ENCODE measurements at places on chromosomes 5 and 9. TPM values are rescaled to one million over a fixed set of nuclear protein-coding genes. Genes with fewer than 3 reads are reported as not detected.

FST gene
- total RNA-seq: 12.4 TPM

PCA3 gene
- total RNA-seq: 1.2 TPM

IL9 gene
- not detected for total RNA-seq

CYSTM1 gene
- 4.4 TPM for total RNA-seq

BNC2 gene
- 5.2 TPM for total RNA-seq

PRR16 gene
- 1.6 TPM for total RNA-seq

AHRR gene
- total RNA-seq: 1.5 TPM

DNA sequence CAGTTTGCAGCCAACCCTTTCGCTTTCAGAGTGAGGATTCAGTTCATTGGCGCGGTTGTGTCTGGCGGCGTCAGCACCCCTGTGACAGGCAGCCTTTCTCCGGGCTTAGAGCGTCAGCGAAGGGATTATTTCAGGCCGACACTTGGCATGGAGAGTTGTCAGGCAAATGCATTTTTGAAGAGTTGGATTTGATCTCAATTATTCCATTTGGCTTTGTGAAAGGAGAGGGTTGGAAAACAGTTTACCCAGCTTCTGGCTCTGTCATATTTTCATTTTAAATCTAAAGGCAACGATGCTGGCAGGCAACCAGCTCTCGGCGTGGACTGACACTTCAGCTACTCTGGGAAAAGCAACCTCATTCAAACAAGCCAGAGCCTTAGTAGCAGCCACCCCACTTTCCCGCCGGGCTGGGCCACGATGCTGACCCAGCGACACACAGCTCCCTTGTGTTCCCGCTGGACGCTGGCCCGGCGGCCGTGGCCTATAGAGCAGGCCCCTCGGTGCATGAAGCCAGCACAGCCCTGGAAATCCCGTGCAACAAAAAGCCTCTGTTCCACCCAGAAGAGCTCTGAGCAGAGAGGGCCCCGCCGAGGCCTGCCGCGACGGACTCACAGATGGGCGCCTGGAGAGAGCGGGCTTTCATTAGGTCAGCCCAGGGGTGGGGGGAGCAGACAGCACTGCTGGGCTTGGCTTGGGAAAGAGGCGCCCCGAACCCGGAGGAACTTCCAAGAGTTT is 28.9 kb upstream of the LPCAT1 start:
- peak; percentile 67 for DNase-seq

GRCh38 chr5:110925398-110925797 is 146.1 kb upstream of the TSLP start:
- no peak for DNase-seq

GRCh38 chr9:17488662-17489061 is 90.2 kb upstream of the SH3GL2 start:
- DNase-seq: no peak

GRCh38 chr5:171689853-171690417 is 95.7 kb upstream of the SMIM23 start:
- no peak for DNase-seq

DNA sequence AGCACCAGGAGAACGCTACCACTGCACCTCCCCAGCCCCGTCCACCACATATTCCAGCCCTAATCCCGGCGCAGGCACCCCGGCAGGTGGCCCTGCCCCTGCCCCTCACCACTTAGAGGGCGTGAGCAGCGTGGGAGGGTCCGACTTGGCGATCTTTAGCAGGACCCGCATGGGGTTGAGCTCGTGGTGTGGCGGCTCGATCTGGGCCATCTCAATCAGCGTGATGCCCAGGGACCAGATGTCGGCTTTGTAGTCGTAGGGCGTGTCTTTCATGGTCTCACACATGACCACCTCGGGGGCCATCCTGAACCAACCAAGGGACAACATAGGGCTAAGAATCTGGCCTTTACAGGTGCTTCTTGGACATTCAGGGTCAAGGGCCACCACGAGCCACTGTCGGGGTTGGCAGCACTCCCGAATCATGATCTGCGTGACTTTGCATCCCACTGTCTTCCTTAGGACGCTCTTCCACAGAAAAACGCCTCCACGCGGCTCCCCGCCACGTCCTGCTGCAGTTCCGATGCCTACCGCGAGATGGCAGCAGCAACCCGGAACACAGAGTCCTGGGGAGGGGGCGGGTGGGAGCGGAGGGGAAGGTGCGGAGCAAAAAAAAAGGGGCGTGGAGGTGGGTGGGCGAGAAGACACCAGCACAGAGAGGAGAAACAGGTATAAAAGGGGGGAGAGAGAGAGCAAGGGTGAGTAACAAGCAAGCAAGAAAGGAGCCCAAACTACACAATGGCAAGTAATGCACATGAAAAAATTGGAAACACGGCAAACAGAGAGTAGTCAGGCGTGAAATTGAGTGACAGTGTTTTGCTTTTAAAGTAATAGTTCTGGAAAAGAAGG is 81.3 kb downstream of the STK10 start:
- DNase-seq: peak; percentile 71

DNA sequence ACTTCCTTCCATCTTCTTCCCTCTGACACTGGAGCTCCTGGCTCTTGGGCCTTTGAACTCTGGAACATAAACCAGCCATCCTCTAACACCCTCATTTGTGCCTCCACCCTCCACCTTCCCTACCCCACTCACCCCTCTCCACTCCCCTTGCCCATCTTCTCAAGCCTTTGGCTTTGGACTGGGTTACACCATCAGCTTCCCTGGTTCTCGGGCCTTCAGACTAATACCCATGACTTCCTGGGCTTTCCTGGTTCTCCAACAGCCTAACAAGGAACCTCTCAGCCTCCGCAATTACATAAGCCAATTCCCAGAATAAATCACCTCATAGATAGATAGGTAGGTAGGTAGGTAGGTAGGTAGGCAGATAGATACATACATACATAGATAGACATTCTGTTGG is 67.1 kb downstream of the FREM1 start:
- no peak for DNase-seq

DNA sequence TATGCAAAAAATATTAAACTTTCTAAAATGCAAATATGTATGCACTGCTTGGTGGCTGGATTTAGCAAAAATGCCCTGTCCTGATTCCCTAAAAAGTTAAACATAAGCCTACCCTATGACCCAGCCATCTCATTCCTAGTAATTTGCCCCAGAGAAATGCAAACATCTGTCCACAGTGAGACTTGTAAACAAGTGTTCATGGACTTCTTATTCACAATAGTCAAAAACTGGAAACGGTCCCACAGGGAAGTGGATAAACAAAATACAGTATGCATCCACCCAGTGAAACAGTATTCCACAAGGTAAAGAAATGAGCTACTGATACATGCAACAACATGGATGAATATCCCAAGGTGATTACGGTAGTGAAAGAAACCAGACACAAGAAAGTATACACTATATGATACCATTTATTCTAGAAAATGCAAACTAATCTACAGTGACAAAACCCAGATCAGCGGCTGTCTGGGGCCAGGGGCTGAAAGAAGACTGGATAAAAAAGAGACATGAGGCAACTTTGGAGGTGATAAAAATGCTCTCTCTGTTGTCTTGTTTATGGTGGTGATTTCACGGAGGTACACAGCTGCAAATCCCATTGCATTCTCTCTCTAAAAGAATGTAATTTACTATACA is 277.3 kb downstream of the GLIS3 start:
- DNase-seq: no peak

- peak; percentile 45 for DNase-seq
Observed at GRCh38 chr5:13932011-13932410, 12.5 kb downstream of the DNAH5 start.

GRCh38 chr5:83026930-83027687 is 50.1 kb downstream of the TMEM167A start:
- DNase-seq: no peak

DNA sequence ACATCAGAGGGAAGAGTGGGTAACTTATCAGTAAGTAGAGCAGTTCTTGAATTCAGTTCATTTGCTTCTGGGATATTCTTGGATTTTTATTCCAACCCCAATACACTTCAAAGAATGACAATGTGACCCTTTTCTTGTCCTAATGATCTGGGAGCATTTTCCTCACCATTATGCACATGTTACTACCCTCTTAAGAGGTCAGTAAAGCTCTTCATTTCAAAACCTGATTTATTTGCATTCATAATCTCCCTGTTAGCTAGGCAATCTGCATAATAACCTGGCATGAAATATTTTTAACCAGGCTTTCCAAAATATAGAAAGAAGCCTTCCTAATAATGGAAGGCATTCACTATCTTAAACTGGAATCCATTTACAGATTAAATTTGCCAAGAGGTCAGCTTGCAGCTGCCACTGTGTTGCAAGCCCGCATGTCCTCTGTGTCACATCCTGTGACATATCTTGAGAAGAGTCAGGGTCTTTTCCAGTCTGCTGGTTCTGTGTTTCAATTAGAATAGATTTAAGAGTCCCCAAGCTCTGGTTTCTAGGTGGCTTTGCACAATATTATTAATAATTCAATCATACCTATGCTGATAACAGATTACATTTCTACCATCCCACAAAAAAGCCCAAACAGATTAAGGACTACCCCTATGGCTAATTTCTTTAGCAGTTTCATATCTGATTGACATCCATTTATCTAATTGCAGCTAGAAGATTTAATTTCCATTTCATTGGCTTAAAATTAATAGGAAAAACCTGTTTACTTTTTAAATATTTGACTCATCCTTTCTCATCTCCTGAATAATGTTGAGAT is 30.9 kb upstream of the PPP2R2B start:
- DNase-seq: no peak

GRCh38 chr5:127571314-127572131 is 54.1 kb downstream of the PRRC1 start:
- DNase-seq: no peak

DNA sequence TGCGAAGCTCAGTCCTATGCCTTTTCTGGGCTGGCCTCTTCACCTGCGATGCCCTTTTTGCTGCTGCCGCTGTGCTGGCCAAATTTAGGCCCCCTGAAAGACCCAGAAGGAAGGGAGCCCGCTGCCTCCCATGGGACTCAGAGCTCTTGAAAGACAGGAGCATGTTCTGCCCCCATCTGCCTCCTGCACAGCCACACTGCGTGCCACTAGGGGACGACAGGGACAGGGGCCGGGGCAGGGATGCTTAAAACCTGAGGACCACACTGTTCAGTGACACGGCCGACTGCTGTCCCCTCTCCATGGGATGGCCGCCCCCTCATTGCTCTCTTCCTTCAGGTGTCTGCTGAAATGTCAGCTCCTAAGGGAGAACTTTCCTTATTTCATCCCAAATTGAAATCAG is 132.4 kb downstream of the ADAMTS2 start:
- no peak for DNase-seq

DNA sequence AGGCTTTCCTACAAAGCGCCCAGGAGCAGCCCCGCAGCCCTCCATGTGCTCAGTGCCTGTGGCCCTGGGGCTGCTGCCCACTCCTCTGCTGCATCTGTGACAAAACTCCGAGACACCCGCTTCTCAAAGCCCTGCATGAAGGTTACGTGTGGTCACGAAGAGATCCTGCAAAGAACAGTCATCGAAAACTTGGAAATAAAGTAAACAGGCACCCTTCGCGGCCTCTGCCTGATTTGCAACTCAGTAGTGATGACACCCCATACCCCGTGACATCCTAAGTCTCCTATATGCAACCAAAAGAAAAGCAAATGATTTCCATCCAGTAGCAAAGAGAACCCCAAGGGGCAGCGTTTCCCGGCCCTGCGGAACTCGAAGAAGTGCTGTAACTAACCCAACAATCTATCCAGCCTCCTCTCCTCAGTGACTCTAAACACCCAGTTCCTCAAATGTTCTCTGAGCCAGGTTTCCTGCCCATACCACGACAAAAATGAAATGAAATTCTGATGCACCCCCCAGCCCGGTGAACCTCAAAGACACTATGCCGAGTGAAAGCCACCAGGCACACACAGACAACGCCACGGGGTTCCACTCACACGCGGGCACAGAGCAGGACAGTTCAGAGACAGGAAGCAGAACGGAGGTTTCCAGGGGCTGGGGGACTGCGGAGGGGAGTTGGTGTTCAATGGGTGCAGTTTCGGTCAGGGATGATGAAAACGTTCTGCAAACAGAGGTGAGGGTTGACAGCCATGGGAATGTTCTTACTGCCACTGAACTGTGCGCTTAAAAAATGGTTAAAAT is 19.0 kb downstream of the NACC2 start:
- no peak for DNase-seq

- DNase-seq: no peak
Observed at GRCh38 chr9:18717759-18718158, 243.8 kb downstream of the ADAMTSL1 start.

DNA sequence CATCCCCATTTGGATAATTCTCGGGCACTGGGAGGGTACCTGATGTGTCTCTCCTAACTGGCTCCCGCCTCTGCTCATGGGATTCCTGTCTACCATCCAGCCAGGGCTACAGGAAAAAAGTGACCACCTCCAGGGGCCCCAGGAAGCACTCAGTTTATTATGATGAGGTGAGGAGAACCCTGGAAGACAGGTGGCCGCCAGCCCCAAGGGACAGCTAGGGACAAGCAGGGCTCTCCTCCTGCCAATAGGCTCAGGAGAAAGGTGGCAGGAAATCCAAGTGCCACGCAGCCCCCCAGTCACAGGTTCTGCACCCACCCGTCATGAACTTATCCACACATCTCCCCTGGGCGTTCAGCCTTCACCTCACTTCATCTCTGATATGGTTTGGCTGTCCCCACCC is 61.5 kb upstream of the ZNF354A start:
- no peak for DNase-seq

DNA sequence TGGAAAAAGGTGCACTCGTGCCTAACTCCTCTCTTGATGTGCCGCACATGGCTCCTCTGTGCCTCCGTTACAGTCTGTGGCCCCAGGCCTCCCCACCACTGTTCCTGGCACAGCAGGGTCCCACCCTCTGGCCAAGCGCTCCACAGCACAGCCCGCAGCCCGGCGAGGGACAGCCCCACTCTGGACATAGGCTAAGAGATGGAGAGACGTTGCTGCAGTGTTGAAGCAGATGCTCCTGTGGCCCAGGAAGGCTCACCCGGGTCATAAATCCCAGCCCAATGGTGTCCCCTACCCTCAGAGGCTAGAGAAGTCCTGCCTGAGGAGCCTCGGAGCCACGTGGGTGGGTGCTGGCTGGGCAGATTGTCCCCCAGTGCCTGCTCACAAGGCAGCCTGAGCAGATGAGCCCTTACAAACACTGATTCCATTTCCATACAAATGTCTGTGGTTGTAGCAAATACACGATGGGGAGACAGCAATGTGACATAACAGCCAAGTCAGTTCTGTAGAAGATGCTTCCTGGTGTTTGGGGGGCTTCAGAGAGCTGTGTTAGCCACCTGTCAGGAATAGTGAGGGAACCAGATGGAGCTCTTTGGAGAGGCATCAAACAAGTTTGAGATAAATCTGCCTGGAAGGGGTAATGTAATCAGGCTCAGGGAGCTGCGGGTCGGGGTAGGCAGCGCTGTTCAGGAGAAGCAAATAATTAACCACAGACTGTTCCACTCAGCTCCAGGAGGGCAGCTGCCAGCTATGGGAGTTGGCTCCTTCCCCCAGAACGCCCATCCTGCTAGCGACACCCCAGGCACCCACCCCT is 41.7 kb downstream of the C5orf15 start:
- DNase-seq: no peak

DNA sequence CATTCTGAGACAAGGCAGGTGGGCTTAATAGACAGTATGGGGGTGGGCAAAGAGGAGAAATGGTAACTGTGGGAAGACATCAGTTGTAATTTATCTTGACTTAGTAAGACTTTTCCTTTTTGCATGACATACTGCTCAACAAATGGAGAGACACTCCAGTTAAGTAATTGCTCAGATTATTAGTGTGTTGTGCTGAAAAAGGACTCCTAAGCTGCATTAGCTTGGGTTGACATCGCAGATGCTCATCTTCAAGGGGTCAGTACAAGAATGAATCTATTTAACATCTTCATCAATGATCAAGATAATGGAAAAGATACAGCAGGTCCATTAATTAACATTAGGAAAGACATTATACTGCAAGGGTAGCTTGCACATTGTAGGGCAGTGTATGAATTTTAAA is 181.1 kb upstream of the ELAVL2 start:
- no peak for DNase-seq

GRCh38 chr9:135615666-135616618 is 23.4 kb downstream of the GLT6D1 start:
- DNase-seq: no peak

Data from cerebellum (tissue), 4 donors.